ENCODE measurements at places on chromosomes 13 and 19. TPM values are rescaled to one million over a fixed set of nuclear protein-coding genes. Genes with fewer than 3 reads are reported as not detected.

MBD3L3 gene
- total RNA-seq = not detected

CEACAM8 gene
- total RNA-seq = not detected

ZNF112 gene
- total RNA-seq = 3.5 TPM

KLC3 gene
- not detected for total RNA-seq

- H3K27me3 ChIP-seq = no peaks in the 10 kb centered on the region
- H3K36me3 ChIP-seq = no peaks in the 10 kb centered on the region
- H3K27ac ChIP-seq = no peak overlapping the region
- H3K4me1 ChIP-seq = no peaks in the 10 kb centered on the region
These were observed 495.8 kb upstream of the KLF12 start for GRCh38 chr13:74629985-74630384.

DNA sequence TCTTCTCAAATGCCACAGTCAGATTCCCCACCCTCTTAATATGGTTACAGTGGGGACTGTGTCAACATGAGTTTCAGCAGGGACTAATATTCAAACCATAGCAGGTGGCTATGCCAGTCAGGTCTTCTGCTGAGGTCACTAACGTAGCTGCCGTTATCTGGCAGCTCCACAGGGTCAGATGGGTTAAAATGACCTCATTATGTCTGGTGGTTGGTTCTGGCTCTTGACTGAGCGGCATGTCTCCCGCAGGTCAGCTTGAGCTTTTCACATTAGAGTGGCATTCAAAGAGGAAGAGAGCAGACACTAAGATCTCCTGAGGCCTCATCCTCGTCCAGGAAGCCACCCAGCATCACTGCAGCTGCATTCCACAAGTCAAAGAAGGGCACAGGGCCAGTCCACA, 21.4 kb upstream of the IPO5 start:
- no peaks in the 10 kb centered on the region for H3K36me3 ChIP-seq
- no peaks in the 10 kb centered on the region for H3K4me1 ChIP-seq
- H3K4me3 ChIP-seq = no peak overlapping the region
- H3K27me3 ChIP-seq = no peaks in the 10 kb centered on the region
- H3K27ac ChIP-seq = no peak overlapping the region

DNA sequence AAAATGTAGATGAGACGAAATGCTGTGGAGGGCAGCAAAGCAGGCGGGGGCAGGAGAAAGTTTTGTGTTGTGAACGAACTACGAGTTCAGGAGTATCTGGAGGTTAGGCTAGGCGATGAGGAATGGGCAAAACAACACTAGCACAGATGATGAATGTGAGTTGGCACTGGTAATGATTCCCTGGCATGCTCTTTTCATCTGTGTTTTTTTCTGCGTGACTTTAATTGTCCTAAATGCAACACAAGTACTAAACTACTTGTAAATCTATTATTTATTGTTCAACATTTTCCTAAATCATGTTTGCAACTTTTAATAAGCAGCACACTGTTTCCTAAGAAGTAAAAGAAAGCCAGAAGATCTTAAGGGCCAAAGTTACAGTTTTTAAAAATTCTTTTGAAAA, 19.2 kb downstream of the TNFSF13B start:
- H3K4me1 ChIP-seq = no peaks in the 10 kb centered on the region
- no peak overlapping the region for H3K27ac ChIP-seq
- no peak for DNase-seq
- H3K36me3 ChIP-seq = no peaks in the 10 kb centered on the region

DNA sequence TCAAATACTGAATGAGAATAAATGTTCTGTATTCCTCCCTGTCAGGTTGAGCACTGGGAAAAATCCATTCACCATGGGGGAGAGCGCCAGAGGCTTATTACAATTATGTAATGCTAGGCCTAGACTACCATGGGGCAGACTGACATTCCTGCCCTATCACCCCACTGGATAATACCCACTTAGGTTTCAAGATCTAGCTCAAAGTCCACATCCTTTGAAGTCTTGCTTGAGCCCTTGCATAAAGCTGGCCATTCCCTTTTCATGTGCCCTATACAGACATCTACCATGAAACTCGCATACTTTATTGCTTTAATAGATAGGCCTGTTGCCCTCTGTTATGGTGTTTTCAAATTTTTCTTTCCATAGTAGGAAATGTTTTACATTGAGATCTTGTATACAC, 149.3 kb downstream of the RGCC start:
- peaks cover 14% of the 10 kb centered on the region for H3K4me1 ChIP-seq
- H3K27ac ChIP-seq = no peak overlapping the region
- no peak for DNase-seq
- H3K27me3 ChIP-seq = no peaks in the 10 kb centered on the region

GRCh38 chr13:111335298-111335697, 14.9 kb downstream of the TEX29 start:
- H3K4me1 ChIP-seq = no peaks in the 10 kb centered on the region
- no peaks in the 10 kb centered on the region for H3K27me3 ChIP-seq
- no peaks in the 10 kb centered on the region for H3K36me3 ChIP-seq
- H3K27ac ChIP-seq = no peak overlapping the region
- no peak overlapping the region for H3K4me3 ChIP-seq

DNA sequence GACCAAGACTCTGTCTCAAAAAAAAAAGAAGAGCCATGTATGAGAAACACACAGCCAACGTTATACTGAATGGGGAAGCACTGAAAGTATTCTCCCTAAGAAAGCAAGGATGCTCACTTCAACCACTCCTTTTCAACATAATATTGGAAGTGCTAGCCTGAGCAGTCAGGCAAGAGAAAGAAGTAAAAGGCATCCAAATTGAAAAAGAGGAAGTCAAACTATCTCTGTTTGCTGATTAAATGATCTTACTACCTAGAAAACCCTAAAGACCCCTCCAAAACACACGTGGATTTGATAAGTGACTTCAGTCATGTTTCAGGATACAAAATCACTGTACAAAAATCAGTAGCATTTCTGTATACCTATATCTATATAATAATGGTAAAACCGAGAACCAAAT, 16.2 kb downstream of the WBP4 start:
- DNase-seq = no peak
- H3K4me3 ChIP-seq = no peak overlapping the region
- H3K27me3 ChIP-seq = no peaks in the 10 kb centered on the region
- no peak overlapping the region for H3K27ac ChIP-seq

DNA sequence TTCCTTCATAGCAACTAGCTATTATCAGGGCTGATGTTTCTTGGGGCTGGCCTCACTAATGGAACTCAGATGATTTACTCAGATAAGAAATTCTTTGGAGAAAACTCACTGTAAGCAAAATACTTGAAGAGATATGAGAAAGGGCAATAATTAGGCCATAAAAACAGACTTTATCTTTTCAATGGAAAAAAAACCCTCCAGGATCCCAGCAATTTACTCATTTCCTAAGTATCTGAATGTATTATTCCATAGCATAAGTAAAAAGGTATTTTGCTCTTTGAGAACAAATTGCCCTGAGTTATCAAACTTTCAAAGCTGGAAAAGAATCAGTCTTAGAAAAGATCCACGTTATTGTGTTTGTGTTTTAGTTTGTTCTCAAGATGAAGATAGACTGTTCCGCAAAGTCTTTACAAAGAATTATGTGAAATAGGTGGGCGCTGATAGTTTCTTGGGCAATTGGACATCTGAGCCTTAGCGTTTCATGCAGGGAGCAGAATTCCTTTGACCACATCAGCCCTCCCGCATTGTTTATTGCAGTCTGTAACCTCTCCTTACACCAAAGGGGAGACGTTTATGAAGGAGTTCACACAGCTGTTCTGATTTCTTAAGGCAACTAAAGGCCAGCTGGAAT, 29.1 kb upstream of the CSNK1A1L start:
- H3K27me3 ChIP-seq = no peaks in the 10 kb centered on the region
- H3K4me1 ChIP-seq = no peaks in the 10 kb centered on the region
- no peak overlapping the region for H3K4me3 ChIP-seq
- H3K27ac ChIP-seq = no peak overlapping the region
- no peaks in the 10 kb centered on the region for H3K36me3 ChIP-seq

GRCh38 chr13:75787249-75787928, 151.3 kb downstream of the LMO7 start:
- DNase-seq = no peak
- H3K36me3 ChIP-seq = no peaks in the 10 kb centered on the region
- H3K27me3 ChIP-seq = no peaks in the 10 kb centered on the region
- H3K27ac ChIP-seq = no peak overlapping the region

- H3K4me1 ChIP-seq = no peaks in the 10 kb centered on the region
- no peak overlapping the region for H3K27ac ChIP-seq
- H3K4me3 ChIP-seq = no peak overlapping the region
These were observed 15.5 kb downstream of the SIX5 start for GRCh38 chr19:45753548-45753947.

- H3K27ac ChIP-seq = no peak overlapping the region
- DNase-seq = no peak
- H3K27me3 ChIP-seq = no peaks in the 10 kb centered on the region
- H3K4me1 ChIP-seq = no peaks in the 10 kb centered on the region
These were observed 75.6 kb downstream of the UBL3 start for GRCh38 chr13:29774830-29775229.

GRCh38 chr13:21079221-21079620, 17.8 kb upstream of the LATS2 start:
- DNase-seq = no peak
- H3K36me3 ChIP-seq = no peaks in the 10 kb centered on the region

GRCh38 chr13:51500687-51501086, 47.9 kb upstream of the INTS6 start:
- H3K4me3 ChIP-seq = no peak overlapping the region
- H3K27ac ChIP-seq = no peak overlapping the region
- H3K27me3 ChIP-seq = no peaks in the 10 kb centered on the region
- peaks cover 6% of the 10 kb centered on the region for H3K4me1 ChIP-seq
- DNase-seq = no peak
